ENCODE measurements at places on chromosomes 3 and 15.

DNA sequence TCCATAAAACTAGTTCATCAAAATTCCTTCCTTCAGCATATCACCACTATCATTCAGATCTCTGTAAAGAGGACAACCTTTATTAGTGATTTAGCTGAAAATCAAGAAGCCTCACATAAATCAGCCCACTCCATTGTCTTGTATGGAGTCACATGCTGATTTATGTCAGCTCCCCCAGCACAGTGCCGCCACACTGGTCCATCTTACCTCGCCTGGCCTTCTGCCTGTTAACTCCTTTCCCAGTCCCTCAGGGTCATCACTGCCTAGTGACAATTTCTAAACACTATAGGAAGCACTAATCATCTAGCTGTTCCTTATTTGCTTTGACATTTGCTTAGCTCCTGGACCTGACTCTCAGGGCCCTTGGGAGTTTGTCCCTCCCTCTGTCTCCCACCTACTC lies 75.4 kb downstream of the PLCL2 start:
- DNase-seq, result no peak

DNA sequence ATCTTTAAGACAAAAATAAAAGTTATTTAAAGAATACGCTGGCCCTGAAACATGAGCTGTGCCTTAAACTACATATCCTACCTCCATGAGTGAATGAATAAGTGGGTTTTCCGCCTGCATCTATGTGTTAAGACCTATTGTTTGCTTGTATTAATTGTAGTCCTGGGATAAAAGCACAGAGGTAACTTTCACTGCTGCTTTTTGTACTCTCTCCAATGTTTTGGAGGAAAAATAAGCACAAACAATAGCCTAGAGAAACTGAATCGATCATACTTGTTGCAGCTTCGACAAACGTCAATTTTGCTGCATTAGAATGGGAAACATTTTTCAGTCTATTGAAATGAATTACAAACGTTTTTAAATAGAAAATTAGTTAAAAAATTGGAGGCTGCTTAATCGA lies 1.3 kb upstream of the CTNNB1 start:
- DNase-seq, result no peak

- no peak for DNase-seq
Observed at GRCh38 chr3:126052196-126053058, 31.5 kb downstream of the SLC41A3 start.

DNA sequence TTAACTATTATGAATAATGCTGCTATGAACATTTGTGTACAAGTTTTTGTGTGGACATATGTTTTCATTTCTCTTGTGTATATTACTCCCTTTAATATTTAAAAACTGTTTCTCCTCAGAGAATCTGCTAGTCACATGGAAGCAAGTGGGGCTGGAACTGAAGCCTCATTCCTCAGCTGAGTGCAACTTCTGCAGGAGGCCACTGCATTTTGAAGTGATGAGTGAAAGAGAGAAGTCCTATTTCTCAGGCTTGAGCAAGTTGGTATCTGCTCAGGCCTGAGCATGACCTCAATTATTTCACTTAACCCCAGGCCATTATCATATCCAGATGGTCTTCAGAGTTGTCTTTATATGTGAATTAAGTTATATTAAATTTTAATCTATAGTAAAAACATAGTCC lies 11.5 kb downstream of the TLR9 start:
- DNase-seq, result no peak

DNA sequence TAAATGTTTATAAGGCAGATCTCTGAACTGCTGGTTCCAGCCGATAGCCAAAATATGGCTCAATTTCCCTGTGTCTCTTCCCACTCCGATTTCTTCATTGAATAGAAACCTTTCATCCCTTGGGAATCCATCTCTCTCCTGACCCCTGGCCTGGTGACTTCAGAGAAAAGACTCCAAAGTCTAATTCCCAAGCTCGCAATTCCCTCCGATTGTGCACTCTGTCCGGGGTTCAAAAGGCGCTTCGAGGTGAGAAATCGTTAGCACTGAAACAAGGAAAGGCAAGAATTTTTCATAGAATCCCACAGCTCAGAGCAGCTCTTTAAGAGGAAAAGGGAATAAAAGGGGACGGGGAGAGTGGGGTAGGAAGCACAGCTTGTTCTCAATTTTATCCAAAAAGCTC lies 18.4 kb upstream of the RAD18 start:
- no peak for DNase-seq

DNA sequence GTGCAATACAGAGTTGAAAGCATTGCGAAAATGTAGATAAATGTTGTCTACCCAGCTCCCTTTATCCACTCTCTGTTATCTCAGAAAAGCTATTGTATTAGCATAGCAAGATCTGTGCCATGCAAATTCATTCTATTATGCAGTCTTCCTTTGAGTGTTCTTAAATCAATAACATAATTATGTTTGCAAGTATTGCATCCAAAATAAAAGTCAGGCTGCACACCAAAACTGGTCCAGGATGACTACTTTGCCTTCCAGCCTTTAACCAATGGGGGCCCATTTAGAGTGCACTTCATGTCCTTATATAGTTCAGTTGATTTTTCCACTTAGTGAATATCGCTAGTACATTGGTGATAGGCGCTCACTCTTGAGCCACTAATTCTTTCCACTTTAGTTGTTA lies 107.4 kb upstream of the MLF1 start:
- DNase-seq, result no peak

DNA sequence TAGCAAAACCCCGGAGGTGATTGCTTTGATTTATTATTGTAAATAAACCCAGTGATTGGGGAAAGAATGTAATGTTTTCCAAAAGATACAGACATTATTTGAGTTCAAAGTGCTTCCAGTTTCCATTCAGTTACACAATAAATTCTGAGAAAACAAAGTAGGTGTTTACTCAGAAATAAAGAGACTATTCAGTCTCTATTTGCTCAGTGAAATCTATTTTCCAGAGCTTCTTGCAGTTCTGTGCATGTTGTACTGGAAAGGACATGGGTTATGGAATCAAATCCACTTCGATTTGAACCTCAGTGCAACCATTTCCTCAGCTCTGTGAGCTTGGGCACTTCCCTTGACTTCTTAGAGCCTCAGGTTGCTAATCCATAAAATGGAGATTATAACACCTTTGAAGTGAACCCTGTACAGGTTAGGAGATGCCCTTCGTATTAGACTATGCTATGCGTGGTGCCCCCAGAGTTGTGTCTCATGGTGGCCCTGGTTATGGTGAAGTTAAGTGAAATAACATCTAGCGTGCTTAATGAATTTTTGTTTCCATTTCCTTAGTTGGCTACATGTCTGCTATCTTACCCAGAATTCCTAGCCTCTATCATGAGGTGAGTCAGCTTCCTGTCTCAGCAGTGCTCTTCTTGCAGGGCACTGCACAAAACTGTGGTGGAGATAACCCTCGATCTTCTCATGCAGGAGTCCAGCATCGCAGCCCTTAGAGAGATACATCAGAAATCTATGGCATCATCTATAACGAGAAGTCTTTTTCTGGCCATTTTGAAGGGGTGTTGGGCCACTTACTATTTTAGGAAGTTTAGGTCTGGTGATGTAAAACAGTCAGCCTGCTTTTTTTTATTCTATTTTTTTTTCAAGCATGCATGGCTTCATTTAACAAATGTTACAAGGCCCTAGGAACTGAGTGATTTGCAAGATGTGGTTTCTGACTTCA lies 97.7 kb downstream of the RPL39L start:
- DNase-seq, result no peak

- no peak for DNase-seq
Observed at GRCh38 chr3:147419781-147420224, 10.6 kb downstream of the ZIC1 start.

DNA sequence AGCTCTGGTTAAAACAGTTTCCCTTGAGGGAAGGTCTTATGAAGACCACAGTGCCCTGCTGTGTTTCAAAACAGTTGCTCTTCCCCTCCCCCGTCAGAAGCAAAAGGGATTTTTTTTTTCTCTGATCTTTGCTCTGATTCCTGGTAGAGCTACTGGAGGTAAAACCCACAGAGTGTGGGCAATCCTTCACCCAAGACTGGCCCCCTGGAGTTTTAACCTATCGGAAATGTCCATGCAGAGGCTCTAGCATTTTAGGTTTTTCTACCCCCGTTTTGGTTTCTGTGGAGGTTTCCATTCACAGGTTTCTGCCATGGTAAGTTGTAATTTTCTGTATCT lies 27.7 kb downstream of the GRM2 start:
- DNase-seq, result no peak

DNA sequence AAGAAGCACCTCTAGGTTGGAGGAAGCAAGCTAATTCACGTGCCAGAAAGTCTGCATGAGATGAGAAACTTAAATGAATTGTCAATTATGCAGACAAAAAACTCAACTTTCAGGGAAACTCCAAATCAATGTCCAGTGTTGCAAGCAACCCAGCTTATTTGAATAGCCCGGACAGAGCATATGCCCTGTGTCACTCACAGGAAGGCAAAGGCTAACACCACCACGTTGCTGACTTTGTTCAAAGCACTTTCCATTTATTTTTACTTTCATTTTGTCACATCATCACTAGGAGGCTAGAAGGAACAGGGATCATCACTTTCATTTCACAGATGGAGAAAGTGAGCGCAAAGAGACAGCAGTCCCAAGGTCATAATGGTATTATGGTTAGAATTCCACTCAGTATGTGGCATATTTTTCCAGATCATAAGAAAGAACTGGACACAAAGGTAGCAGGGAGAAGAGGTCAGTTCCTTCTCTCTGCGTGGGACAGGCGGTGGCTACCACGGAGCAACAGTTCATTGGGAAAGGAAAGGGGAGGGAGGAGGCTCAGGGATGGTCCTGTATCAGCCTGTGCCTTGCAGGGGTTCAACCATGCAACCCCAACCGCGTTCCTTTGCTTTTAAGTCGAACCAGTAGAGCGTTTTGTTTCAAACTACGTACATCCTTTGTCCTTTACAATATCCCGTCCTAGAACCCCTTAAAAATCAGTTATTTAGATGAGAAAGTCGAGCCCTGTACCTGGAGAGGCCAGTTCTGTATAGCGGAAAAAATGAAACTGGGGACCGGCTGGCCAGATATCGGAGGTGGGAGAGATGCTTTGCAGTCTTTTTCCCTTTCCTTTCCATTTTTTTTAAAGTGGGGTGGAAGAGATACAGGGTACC lies 1.1 kb downstream of the HEG1 start:
- DNase-seq, result no peak

DNA sequence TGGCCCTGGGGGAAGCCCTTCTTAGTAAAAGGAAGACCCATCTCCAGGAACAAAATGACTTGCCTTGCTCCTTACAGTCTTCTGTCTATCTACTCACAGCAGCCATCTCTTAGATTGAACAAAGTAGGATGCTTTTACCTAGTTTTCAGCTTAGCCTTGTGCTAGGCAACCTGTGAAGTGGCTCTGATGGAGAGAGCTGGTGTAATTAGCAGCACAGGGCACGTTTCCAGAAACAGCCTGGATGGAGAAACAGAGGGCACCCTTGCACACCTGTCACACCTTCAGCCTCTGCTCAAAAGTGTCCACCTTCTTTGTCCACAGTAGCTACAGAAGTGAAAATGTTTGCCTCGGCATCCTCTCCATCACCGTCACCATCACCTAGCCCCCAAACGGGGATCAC lies 292.9 kb downstream of the RORA start:
- DNase-seq, result no peak

DNA sequence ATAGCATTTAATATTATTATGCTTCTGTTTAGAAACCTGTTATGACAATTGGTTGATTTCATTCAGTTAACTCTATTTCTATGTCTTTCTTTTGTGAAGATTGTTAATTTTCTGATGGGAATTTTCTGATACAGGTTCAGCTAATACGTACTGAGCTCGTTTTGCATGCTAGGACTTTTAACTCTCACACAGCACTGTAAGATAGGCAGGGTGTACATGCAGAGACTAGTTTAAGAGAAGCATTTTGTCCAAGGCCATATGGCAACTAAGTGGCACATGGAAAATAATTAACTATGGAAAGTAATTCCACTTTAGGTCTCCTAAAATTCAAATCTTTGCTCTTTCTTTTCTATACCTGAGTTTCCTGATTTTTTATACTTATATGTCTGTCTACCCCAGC lies 81.9 kb downstream of the IL1RAP start:
- no peak for DNase-seq

GRCh38 chr3:101466465-101467309 lies 46.3 kb downstream of the SENP7 start:
- no peak for DNase-seq

DNA sequence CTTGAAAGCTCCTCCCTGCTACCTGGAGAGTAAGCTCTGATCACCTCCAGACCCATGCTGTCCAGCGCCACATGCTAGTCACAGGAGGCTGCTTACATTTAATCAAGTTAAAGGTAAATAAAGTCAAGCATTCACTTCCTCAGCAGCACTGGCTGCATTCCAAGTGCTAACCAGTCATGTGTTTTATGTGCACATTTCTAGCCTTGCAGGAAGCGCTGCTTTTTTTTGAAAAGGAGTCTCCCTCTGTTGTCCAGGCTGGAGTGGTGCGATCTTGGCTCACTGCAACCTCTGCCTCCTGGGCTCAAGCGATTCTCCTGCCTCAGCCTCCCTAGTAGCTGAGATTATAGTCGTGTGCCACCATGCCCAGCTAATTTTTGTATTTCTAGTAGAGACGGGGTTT lies 279.2 kb downstream of the GABRG3 start:
- DNase-seq, result no peak

DNA sequence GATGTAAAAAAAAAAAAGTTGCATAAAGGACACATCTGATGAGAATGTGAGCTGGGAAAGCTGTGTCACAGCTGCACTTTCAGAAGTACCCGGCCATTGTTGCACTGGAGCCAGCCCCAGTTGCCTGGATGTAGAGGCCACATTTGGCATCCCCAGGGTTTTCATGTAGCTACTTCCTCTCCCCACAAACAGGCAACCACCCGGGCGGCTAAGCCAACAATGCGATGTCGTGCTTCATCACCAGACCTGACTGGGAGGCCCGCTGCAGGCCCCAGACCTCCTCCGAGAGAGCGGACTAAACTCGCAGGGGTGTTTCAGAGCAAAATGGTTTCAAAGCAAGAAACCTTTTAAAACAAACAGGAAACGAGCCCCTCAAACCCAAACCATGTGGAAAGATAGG lies 142.3 kb downstream of the TMCO5A start:
- DNase-seq, result no peak

DNA sequence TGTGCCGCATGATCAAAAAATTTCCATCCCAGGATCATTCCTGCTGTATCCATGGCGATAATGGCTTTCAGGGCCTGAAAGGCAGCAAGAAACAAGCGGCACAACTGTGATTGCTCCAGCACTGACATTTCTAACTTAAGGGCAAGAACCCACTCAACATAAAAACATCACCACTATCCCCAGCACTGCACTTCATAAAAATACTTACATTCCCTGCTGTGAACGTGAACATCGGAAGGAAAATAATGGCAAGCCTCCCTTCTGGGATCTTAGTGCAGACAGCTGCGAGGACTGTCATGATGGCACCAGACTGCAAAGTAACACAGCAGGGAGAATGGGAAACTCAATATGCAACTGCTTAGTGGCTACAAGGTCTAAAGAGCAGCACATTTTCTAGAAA lies 8.1 kb upstream of the MAP6D1 start:
- DNase-seq, result no peak

DNA sequence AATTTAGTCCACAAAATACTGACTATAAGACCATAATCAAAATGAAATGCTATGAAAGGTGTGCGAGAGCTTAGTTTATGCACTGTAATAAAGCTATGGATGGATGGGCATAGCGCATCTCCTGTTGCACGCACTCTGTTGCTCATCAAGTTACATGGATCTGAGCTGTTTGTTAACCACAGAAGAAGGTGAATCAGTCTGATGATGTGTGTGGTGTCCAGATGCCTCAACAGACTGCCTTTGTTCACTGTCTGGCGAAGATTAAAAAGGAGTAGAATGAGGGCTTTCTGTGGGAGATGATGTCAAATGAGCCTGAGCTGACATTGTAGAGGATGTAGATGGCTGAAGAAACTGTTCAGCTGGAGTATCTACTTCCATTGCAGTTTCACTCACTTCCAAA lies 36.1 kb downstream of the NSMCE3 start:
- DNase-seq, result no peak

Data from amniotic stem cell (primary cell).